GM12878 (cell line): ENCODE measurements at places on chromosomes 6 and 20. TPM values are rescaled to one million over a fixed set of nuclear protein-coding genes. Genes with fewer than 3 reads are reported as not detected.

Gene GINM1
- polyA plus RNA-seq, result 38.1 and 42.6 TPM in 2 replicates

Gene HLA-DRA
- polyA plus RNA-seq, result 2,299 and 2,413 TPM in 2 replicates

Gene NEURL2
- 3.4 and 3.7 TPM in 2 replicates for polyA plus RNA-seq

Gene NOTCH4
- polyA plus RNA-seq, result 1.6 and 1.8 TPM in 2 replicates

Gene CST5
- not detected in 2 replicates for polyA plus RNA-seq

Gene SLC35D3
- not detected in 2 replicates for polyA plus RNA-seq

Gene HTR1B
- not detected in 2 replicates for polyA plus RNA-seq

Gene USP49
- 2.6 and 3.2 TPM in 2 replicates for polyA plus RNA-seq

Gene DNMT3B
- polyA plus RNA-seq, result 0.32 and 1.5 TPM in 2 replicates

Gene PAX1
- not detected in 2 replicates for polyA plus RNA-seq

Gene MOCS3
- 3.8 and 4.0 TPM in 2 replicates for polyA plus RNA-seq

Gene LST1
- 10.0 and 11.5 TPM in 2 replicates for polyA plus RNA-seq

Gene CD164
- polyA plus RNA-seq, result 246 and 247 TPM in 2 replicates

Gene PROKR2
- polyA plus RNA-seq, result not detected in 2 replicates

Gene FBXO30
- polyA plus RNA-seq, result 5.7 and 5.9 TPM in 2 replicates

Gene KIF13A
- not detected in 2 replicates for polyA plus RNA-seq

Gene HTR1E
- not detected in 2 replicates for polyA plus RNA-seq

Gene MYT1
- 0.15 TPM in 1 of 2 replicates, not detected in the other for polyA plus RNA-seq

Gene ECT2L
- polyA plus RNA-seq, result 0.05 TPM in 1 of 2 replicates, not detected in the other

Gene TRMT11
- 42.2 and 44.0 TPM in 2 replicates for polyA plus RNA-seq

Gene COQ3
- polyA plus RNA-seq, result 26.8 and 28.5 TPM in 2 replicates

Gene DBNDD2
- 0.21 TPM in 1 of 2 replicates, not detected in the other for polyA plus RNA-seq

Gene KHDC1L
- polyA plus RNA-seq, result not detected in 2 replicates

Gene FNDC11
- 0.18 and 0.24 TPM in 2 replicates for polyA plus RNA-seq

Gene PTGIS
- not detected in 2 replicates for polyA plus RNA-seq

Gene PRR18
- polyA plus RNA-seq, result 0.22 and 0.42 TPM in 2 replicates
